ENCODE measurements at places on chromosomes 11 and 22.
A peak's percentile ranks its signal among the peaks of the same experiment; 100 is the strongest.

DNA sequence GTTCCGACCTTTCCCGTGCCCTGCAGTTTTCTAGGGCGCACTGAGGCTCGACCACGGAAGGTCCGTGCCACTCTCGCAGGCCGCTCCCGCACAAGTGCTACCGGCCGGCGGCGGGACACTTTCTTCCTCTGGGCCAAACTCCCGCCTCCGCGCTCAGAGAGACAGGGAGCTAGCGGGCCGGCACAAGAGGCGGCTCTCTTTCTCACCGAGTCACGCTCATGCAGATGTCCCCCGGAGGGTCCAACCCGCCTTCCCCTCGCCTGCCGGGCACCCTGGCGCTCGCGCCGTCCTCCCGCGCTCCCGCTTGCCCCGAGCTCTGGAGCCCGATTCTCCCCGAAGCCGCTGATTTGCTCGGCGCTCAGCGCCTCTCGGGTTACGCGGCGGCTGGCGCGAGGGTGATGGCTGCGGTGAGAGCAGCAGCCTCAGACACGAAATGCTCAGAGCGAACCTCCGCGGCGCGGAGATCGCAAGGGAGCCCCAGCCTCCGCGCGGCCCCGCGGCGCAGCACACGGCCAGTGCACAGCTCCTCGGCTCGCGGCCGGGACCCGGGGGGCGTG lies 1.0 kb downstream of the LMO1 start:
- DNase-seq, result no peak

- DNase-seq, result no peak
These were observed 2.6 kb downstream of the KCNE3 start for GRCh38 chr11:74464746-74465145.

GRCh38 chr11:101862391-101863233 lies 52.2 kb upstream of the CEP126 start:
- no peak for DNase-seq

DNA sequence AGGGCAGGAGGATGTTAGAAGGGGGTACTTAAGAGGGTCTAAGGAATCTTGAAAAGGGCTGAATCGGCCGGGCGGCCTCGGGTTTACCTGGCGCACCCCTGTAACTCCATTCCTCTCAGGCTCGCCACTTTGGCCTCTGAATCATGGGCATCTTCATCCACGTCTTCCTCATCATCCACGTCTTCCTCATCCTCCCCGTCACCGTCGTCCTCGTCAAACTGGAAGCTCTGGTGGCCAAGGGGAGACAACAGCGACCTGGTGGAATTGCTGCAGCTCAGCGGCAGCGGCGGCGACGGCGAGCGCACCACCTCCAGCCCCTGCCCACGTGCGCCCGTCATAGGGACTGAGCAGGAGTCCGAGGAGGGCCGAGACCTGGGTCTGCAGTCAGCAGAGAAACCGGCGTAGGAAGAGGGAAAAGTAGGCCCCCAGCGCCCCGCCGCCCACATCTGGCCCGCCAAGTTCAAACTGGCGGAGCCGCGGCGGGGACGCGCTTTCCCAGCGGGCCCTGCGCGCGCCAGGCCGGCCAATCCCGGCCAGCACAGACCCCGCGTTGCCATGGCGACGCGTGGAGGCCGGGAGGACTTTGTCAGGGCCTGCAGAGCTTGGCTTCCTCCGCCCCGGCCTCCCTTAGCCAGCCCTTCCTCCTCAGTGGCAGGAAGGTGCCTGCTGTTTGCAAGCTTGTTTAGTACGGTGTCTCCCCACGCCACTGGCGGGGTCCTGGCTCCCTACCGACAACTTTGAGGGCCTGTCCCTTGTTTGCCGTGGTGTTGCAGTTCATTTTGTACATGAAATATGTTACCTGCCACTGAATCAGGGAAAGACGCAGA lies at the start of gene CCDC34:
TSS of gene CCDC34 (minus strand) at position 467 of the 827 bp plus-strand sequence. CDS start at position 446, 21 bp downstream.
- peak; percentile 90 for DNase-seq

GRCh38 chr22:36052505-36052941 lies 23.9 kb upstream of the RBFOX2 start:
- peak; percentile 36 for DNase-seq

DNA sequence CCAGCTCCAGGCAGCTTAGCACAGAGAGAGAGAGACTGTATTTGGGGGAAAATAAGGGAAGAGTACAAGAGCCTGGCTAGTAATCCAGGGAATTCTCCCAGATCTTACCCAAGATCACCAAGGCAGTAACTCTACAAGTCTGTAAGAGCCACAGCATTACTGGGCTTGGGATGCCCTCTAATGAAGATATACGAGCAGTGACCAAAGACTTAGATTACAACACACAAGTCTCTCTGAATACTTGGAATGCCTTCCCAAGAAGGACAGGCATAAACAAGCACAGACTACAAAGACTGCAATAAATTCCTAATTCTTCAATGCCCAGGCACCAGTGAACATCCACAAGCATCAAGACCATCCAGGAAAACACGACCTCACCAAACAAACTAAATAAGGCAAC lies 17.7 kb downstream of the DNAJC24 start:
- no peak for DNase-seq

- DNase-seq, result peak; percentile 58
These were observed 10.4 kb upstream of the SPINDOC start for GRCh38 chr11:63802637-63803414.

DNA sequence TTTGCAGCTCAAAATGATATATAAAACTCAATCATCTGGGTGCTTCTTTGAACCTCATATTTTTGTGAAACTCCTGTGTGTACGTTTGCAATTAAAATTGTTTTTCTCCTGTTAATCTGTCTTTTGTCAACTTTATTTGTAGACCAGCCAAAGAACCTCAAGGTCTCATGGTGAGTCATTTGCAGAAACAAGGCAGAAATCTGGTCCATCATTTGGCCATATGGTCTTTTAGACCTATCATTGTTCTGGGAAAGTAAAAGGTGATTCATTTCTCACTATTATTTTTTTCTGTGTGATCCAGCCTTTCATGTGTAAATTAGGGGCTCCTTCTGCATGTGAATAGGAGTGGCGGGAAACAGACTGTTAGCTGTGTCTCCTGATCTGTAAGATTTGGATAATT lies 399.1 kb upstream of the DDI1 start:
- no peak for DNase-seq

GRCh38 chr11:59187587-59187986 lies 15.7 kb downstream of the DTX4 start:
- no peak for DNase-seq

- no peak for DNase-seq
These were observed 37.1 kb upstream of the OLFML1 start for GRCh38 chr11:7448201-7448600.

DNA sequence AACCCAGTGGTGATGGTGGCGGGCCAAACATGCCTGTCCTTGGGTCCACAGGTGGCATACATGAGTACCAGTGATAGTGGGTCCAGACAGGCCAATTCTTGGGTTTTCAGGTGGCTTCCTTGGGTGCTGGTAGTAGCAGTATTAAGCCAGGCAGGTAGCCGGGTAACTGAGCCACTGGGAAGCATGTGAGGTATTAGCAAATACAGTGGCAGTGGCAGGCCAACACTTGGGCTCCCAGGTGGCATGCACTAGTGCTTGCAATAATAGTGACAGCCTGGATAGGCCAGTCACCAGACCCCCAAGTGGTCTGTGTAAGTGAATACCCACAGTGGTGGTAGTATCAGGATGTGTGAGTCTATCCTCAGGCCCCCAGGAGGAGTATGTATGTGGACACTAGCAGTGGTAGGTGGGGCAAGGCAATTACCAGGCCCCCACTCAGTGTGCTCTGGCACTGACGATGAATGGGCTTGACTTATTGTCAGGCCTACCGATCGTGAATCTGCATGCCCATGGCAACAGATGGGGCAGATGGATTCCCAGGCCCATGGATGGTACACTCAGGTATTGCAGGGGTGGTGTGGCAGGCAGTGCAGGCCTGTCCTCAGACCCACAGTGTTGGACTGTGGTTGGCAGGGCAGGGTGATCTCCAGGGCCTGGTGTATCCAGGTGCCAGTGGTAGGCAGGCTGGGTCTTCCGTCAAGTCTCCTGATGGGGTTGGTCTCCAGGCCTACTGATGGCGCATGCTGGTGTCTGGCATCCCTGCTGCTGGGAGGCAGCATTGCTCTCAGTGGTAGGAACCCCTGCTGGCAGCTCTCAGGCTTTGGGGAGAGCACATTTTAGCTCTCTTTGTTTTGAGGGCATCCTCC lies 840.7 kb downstream of the FAM181B start:
- no peak for DNase-seq

DNA sequence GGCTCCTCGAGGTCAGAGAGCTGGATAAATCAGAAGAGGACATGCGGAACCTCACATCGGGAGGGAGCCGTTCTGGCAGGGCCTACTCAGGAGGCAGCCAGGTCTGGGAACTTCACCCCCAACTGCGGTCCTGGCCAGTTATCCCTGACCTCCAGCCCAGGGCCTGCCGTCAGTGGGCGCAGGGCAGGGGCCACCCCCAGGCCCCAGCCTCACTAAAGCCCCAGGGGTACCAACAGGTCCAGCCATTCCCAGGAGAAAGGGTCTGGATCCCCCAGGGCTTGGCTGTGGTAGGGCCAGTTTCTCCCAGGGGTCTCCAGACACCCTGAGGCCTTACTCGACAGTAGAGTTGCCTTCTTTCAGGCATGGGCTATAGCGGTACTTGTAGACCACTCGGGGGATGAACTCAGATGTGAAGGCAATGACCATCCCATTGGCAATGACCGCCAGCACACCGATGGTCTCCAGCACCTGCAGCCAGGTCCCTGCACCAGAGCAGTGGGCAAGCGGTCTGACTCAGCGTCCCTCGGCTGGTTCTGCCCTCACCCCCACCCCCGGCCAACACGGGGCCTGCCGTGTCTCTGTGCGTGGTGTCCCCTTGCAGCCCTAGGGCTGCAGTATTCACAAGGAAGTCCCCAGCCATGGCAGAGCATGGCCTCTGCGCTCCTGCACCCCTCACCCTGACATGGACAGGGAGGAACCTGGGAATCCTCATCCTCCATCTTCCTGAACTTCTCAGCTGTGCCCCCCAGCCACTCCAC lies 4.6 kb upstream of the SIGIRR start:
- no peak for DNase-seq

DNA sequence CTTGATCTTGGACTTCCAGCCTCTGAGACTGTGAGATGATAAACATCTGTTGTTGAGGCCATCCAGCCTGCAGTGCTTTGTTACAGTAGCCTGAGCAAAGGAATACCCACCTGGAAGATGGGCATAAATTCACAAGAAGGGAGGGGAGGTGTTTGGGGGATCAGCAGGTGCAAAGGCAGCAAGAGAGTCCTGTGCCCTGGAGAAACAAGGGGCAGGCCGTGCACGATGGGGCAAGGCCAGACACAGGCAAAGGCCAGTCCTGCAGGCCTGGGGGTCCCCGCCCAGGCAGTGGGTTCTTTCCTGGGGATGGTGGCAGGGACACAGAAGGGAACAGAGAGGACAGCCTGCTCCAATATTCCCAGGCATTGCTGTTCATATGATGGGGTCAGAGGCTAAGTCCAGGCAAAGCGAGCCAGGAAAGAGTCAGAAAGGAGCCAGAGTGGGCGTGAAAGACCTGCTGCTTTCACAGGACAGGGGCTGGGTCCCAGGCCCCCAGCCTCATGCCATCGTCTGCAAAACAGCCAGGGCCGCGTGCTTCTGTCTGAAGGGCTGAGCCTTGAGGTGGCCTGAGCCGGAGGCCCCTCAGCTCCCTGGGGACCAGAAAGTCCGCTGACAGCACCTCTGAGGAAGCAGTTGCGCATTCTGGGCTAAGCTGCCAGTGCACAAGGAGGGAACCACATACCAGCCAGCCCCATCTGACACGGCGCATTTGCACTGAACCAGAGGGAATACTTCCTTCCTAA lies 48.8 kb downstream of the MYEOV start:
- DNase-seq, result no peak

- no peak for DNase-seq
These were observed 391.8 kb upstream of the DDI1 start for GRCh38 chr11:103644676-103645075.

GRCh38 chr11:58573451-58574104 lies 2.1 kb downstream of the LPXN start:
- DNase-seq, result peak; percentile 11

GRCh38 chr11:99739464-99740089 lies 718.8 kb downstream of the CNTN5 start:
- no peak for DNase-seq

DNA sequence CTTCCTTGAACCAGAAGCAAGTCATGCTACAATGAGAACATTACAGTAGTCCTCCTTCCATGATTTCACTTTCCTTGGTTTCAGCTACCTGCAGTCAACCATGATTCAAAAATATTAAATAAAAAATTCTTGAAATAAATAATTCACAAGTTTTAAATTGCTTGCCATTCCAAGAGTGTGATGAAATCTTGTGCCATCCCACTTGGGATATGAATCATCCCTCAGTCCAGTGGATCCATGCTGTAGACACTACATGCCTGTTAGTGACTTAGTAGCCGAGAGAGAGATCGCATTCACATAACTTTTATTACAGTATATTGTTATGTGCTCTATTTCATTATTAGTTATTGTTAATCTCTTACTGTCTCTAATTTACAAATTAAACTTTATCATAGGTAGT lies 6.0 kb downstream of the HOATZ start:
- DNase-seq, result no peak

DNA sequence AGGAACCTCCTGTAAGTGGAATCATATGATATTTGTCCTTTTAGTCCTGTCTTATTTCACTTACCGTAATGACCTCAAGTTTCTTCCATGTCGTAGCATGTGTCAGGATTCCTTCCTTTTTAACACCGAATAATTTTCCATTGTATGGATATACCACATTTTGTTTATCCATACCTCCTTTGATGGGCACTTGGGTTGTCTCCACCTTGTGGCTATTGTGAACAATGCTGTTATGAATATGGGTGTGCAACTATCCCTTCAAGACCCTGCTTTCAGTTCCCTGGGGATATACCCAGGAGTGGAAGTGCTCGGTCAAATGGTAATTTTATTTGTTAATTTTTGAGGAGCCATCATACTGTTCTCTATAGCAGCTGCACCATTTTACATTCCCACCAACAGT lies 244.9 kb upstream of the BLID start:
- no peak for DNase-seq

GRCh38 chr11:108027057-108027456 lies 18.4 kb downstream of the CUL5 start:
- no peak for DNase-seq

DNA sequence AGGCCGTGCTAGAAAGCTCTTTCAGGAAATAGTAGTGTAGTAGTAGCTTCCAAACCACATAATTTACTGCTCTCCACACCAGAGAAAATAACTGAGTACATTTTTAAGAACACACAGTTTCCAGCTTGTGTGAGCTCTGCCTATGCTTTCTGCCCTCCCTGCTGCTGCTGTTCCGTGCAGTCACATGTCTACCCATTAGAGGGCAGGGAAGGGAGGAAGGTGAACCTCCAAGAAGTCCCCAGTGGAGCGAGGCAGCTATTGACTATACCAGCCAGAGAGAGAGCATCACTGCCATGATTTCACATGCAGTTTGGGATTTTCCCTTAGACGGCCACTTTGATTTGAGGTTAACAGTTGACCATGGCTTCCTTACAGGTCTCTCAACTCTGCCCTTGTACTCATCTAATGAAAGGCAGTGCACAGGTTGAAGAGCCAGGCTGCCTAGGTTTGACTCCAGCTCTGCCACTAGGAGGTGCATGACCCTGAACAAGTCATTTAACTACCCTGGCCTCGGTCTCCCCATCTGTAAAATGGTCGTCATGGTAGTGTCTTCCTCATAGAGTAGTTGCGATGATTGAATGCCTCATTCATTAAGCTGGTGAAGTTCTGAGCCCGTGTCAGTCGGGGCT lies 19.7 kb upstream of the CTTN start:
- no peak for DNase-seq

All from H54 (cell line).